ENCODE measurements at places on chromosomes 13 and 19. TPM values are rescaled to one million over a fixed set of nuclear protein-coding genes. Genes with fewer than 3 reads are reported as not detected.
A peak's percentile ranks its signal among the peaks of the same experiment; 100 is the strongest.

GRCh38 chr13:30696278-30697176 is 38.8 kb upstream of the ALOX5AP start:
- H3K27me3 ChIP-seq, result no peaks in the 10 kb centered on the region
- no peak overlapping the region for H3K4me3 ChIP-seq
- peaks cover 11% of the 10 kb centered on the region for H3K4me1 ChIP-seq
- H3K27ac ChIP-seq, result no peak overlapping the region

DNA sequence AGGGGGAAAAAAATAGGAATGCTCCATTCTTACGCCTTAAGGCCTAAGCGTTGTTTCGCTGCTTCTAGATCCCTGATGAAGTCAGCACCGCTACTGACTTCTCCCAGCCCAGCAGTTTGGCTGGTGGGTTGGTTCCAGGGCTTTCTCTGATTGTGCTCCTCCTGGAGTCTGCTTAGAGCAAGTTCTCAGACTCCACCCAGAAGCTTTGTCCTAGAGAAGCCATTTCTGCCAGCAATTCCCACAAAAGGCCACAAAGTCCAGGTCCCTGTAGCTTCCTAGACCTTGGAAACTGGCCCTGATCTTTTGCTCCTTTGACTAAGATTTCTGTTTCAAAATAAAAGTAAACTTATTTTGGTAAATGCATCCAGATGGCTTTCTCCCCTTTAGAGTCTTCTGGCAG is 65.4 kb downstream of the KCTD12 start:
- H3K27me3 ChIP-seq, result no peaks in the 10 kb centered on the region
- H3K4me3 ChIP-seq, result no peak overlapping the region
- no peaks in the 10 kb centered on the region for H3K36me3 ChIP-seq
- peaks cover 6% of the 10 kb centered on the region for H3K4me1 ChIP-seq
- peak; percentile 82 for DNase-seq

- H3K4me3 ChIP-seq, result no peak overlapping the region
- no peaks in the 10 kb centered on the region for H3K27me3 ChIP-seq
- DNase-seq, result no peak
- no peak overlapping the region for H3K27ac ChIP-seq
- H3K36me3 ChIP-seq, result no peaks in the 10 kb centered on the region
Measured at GRCh38 chr13:28761586-28761985, 42.8 kb upstream of the SLC46A3 start.

DNA sequence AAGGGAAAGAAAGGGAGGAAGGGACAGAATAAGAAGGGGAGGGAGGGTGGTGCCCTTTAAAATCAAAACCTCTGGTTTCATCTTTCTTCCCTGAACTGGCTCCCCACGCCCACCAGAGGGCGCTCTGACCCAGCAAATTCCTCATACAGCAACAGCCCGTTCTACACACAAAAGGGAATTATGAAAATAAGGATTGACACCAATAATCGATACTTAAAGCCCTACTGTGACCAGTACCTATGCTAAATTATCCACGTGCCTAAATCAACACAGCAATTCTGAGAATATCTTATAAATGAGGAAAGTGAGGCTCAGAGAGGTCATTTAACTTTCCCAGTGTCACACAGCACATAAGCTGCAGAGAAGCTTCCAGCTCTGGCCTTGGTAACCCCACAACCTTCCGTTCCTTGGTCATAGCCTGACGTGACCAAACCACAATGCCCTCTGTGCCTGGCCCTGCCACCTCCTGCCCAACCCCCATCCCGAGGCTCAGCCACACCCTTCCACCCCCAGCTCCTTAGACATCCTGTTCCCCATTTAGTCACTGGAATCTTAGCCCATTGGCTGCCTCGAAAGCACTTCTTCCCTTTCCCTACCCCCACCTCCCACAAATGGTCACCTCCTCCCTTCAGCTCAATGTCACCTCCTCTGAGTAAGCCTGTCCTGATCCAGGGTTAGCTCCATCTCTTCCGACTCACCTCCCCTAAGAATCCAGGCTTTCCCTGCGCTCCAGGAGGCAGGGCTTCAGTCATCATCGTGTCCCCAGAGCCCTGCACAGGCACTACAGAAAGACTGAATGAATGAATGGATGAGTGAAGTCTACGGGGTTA is 34.2 kb upstream of the PNMA8B start:
- H3K27ac ChIP-seq, result no peak overlapping the region
- no peak overlapping the region for H3K4me3 ChIP-seq
- H3K36me3 ChIP-seq, result no peaks in the 10 kb centered on the region
- DNase-seq, result peak; percentile 64
- no peaks in the 10 kb centered on the region for H3K27me3 ChIP-seq

DNA sequence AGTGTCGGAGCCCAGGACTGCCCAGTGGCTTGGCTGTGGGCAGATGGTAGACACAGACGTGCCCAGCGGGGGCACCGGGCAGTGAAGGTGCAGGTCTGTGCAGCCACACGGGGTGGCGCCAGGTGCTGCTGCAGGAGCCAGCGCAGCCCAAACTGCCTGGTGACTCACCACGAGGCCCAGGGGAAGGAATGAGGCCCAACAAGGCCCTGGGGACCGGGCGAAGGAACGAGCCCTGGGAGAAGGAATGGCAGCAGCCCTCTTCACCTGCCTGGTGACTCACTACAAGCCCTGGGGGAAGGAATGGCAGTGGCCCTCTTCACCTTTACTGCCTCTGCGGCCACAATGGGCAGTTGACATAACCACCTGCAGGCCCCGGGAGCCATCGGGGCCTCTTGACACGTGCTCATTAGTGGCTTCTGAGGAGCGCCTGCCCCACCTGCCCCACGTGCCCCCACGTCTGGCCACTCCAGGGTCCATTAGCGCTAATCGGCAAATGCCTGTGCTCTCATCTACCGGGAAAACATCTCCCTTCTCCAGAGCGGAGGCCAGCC is 9.3 kb downstream of the MED16 start:
- no peak overlapping the region for H3K4me3 ChIP-seq
- no peaks in the 10 kb centered on the region for H3K27me3 ChIP-seq
- no peaks in the 10 kb centered on the region for H3K4me1 ChIP-seq
- H3K36me3 ChIP-seq, result no peaks in the 10 kb centered on the region

- H3K27me3 ChIP-seq, result no peaks in the 10 kb centered on the region
- H3K4me3 ChIP-seq, result peak within 1 kb of the TSS; percentile 66
- peaks cover 8% of the 10 kb centered on the region for H3K4me1 ChIP-seq
- DNase-seq, result peak; percentile 61
- no peak within 1 kb of the TSS for H3K27ac ChIP-seq
Measured at GRCh38 chr19:33193865-33194362, at the start of gene LRP3. Gene LRP3, plus strand, starts transcription at chr19:33194330. Its CDS starts 456 bp downstream, at chr19:33194786.

GRCh38 chr13:67091603-67092002 is 138.5 kb downstream of the PCDH9 start:
- no peak for DNase-seq
- H3K27me3 ChIP-seq, result no peaks in the 10 kb centered on the region
- no peak overlapping the region for H3K27ac ChIP-seq
- H3K36me3 ChIP-seq, result no peaks in the 10 kb centered on the region
- H3K4me1 ChIP-seq, result no peaks in the 10 kb centered on the region

- peak; percentile 14 for DNase-seq
- H3K27ac ChIP-seq, result no peak overlapping the region
- H3K27me3 ChIP-seq, result no peaks in the 10 kb centered on the region
- peaks cover 12% of the 10 kb centered on the region for H3K4me1 ChIP-seq
Measured at GRCh38 chr19:8306235-8307054, 1.7 kb downstream of the CD320 start.

The CTXN1 gene
- 40.1 TPM for total RNA-seq

GRCh38 chr13:97630725-97631124 is 196.8 kb downstream of the RAP2A start:
- H3K4me1 ChIP-seq, result no peaks in the 10 kb centered on the region
- H3K36me3 ChIP-seq, result no peaks in the 10 kb centered on the region
- no peak overlapping the region for H3K27ac ChIP-seq

- H3K36me3 ChIP-seq, result no peaks in the 10 kb centered on the region
- no peak overlapping the region for H3K27ac ChIP-seq
- no peaks in the 10 kb centered on the region for H3K27me3 ChIP-seq
- no peak overlapping the region for H3K4me3 ChIP-seq
- DNase-seq, result no peak
Measured at GRCh38 chr13:60765700-60766411, 368.8 kb downstream of the TDRD3 start.

The NLRP12 gene
- total RNA-seq, result 1.5 TPM

The CYP2A7 gene
- not detected for total RNA-seq

- H3K4me3 ChIP-seq, result no peak overlapping the region
- H3K36me3 ChIP-seq, result no peaks in the 10 kb centered on the region
- H3K27me3 ChIP-seq, result no peaks in the 10 kb centered on the region
- H3K4me1 ChIP-seq, result no peaks in the 10 kb centered on the region
Measured at GRCh38 chr19:51508059-51508733, 6.6 kb upstream of the SIGLEC12 start.

DNA sequence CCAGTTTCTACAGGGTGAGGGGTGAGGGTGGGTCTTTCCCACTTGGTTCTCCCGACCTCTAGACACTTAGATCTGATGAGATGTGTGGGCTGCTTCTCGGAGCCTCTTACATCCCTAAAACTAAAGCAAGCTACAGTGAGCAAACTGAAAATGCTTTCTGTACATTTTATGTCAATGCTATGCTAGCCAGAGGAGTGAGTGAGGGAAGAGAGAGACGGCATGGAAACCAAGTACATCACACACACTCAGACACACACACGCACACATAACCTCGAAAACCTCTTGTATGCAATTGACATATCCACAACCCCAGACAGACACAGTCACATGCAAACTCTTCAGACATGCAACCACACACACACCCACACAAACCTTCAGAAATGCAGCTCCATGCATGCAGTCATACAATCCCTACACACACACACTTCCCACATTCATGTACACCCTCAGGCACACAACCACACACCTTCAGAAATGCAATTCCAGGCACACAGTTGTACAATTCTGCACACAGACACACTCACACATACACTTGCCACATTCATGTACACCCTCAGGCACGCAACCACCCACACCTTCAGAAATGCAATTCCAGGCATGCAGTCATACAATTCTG is 1.4 kb downstream of the SLC1A6 start:
- DNase-seq, result no peak
- H3K4me3 ChIP-seq, result peak overlapping the region; percentile 63
- H3K27me3 ChIP-seq, result no peaks in the 10 kb centered on the region
- no peak overlapping the region for H3K27ac ChIP-seq
- no peaks in the 10 kb centered on the region for H3K36me3 ChIP-seq
- H3K4me1 ChIP-seq, result no peaks in the 10 kb centered on the region

- DNase-seq, result no peak
- no peaks in the 10 kb centered on the region for H3K4me1 ChIP-seq
- no peaks in the 10 kb centered on the region for H3K27me3 ChIP-seq
- no peak overlapping the region for H3K27ac ChIP-seq
Measured at GRCh38 chr13:67520886-67521285, 290.8 kb upstream of the PCDH9 start.

GRCh38 chr19:18676692-18677091 is 6.8 kb upstream of the CRTC1 start:
- no peak overlapping the region for H3K27ac ChIP-seq
- no peaks in the 10 kb centered on the region for H3K27me3 ChIP-seq
- DNase-seq, result no peak
- H3K36me3 ChIP-seq, result no peaks in the 10 kb centered on the region

GRCh38 chr13:100275746-100276145 is 186.9 kb downstream of the PCCA start:
- no peak for DNase-seq
- H3K36me3 ChIP-seq, result no peaks in the 10 kb centered on the region
- no peak overlapping the region for H3K27ac ChIP-seq
- H3K4me3 ChIP-seq, result no peak overlapping the region

The TLE6 gene
- 12.5 TPM for total RNA-seq

DNA sequence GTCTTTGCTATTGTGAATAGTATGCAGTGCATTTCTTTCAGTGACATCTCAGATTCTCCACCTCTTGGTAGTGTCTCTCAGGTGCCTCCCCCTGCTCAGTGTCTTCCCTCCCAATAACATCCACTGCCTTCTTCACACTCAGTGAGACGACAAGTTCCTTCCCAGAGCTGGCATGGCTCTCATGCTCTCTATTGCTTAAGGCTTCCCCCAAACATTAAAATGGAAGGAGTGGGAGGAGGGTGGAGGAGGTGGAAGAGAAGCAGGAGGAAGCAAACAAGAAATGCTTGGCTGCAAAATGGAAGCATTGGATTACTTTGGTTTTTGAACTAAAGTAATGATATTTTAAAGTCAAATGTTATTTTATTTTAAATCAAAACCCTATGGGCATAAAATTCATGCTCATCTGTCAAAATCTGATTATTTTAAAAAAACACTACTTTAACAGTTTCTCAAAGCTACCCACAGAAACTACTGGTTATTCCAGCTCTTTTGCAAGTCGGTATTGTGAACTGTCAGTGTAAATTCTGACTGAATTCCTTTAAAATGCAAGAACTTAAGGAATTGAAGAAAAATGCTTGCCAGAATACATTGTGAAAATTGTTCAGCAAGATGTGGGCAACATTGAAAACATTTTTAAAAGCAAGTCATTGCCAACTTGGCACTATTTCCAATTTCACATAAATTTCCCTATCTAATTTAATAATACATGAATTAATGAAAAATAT is 727.6 kb upstream of the ARGLU1 start:
- H3K27ac ChIP-seq, result no peak overlapping the region
- no peak for DNase-seq
- H3K27me3 ChIP-seq, result no peaks in the 10 kb centered on the region
- H3K4me3 ChIP-seq, result no peak overlapping the region
- H3K36me3 ChIP-seq, result no peaks in the 10 kb centered on the region

The RGS9BP gene
- 0.94 TPM for total RNA-seq

The STOML3 gene
- 0.12 TPM for total RNA-seq

- H3K4me1 ChIP-seq, result peaks cover 8% of the 10 kb centered on the region
- no peaks in the 10 kb centered on the region for H3K27me3 ChIP-seq
- DNase-seq, result no peak
- no peak overlapping the region for H3K27ac ChIP-seq
- H3K36me3 ChIP-seq, result peaks cover 4% of the 10 kb centered on the region
- H3K4me3 ChIP-seq, result no peak overlapping the region
Measured at GRCh38 chr19:49882643-49883042, 5.1 kb downstream of the TBC1D17 start.

DNA sequence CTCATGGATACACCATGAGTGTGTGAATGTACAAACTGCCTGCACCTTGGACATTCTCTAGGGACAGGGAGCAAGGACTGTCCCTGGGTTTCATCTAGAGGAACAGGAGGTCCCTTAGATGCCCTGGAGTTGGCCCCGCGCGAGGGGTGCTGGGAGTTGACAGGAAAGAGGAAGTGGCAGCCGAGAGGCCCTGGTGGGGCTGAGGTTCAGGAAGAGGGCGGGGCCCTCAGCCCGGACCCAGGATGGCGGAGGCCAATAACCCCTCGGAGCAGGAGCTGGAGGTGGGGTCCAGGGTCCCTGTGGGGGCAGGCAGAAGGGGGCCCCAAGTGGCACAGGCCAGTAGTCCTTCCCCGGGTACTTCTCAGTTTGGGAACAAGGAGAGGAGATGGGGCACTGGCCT is 6.9 kb downstream of the PKN1 start:
- H3K36me3 ChIP-seq, result no peaks in the 10 kb centered on the region
- no peaks in the 10 kb centered on the region for H3K27me3 ChIP-seq
- no peak overlapping the region for H3K27ac ChIP-seq
- peak; percentile 45 for DNase-seq
- no peak overlapping the region for H3K4me3 ChIP-seq

The SH2D3A gene
- 7.4 TPM for total RNA-seq

The CGB2 gene
- 3.6 TPM for total RNA-seq

GRCh38 chr13:43991773-43992201 is 112.1 kb downstream of the LACC1 start:
- H3K36me3 ChIP-seq, result no peaks in the 10 kb centered on the region
- DNase-seq, result peak; percentile 71
- no peaks in the 10 kb centered on the region for H3K27me3 ChIP-seq
- no peak overlapping the region for H3K4me3 ChIP-seq
- H3K27ac ChIP-seq, result no peak overlapping the region
- H3K4me1 ChIP-seq, result peaks cover 14% of the 10 kb centered on the region

All from testis (tissue), 5 donors.